ENCODE measurements at places on chromosomes 16 and 17. TPM values are rescaled to one million over a fixed set of nuclear protein-coding genes. Genes with fewer than 3 reads are reported as not detected.

GRCh38 chr16:50282010-50282538 is 15.7 kb downstream of the ADCY7 start:
- H3K4me3 ChIP-seq, result no peak overlapping the region
- no peaks in the 10 kb centered on the region for H3K36me3 ChIP-seq
- H3K27me3 ChIP-seq, result no peaks in the 10 kb centered on the region
- H3K4me1 ChIP-seq, result peaks cover 6% of the 10 kb centered on the region

Gene KRT31
- total RNA-seq, result not detected

GRCh38 chr17:11178581-11178980 is 62.4 kb upstream of the SHISA6 start:
- H3K4me1 ChIP-seq, result peaks cover 5% of the 10 kb centered on the region
- H3K27ac ChIP-seq, result no peak overlapping the region
- H3K36me3 ChIP-seq, result no peaks in the 10 kb centered on the region
- H3K4me3 ChIP-seq, result no peak overlapping the region
- H3K27me3 ChIP-seq, result no peaks in the 10 kb centered on the region

Gene AIPL1
- not detected for total RNA-seq

GRCh38 chr17:6753546-6753945 is 2.3 kb upstream of the XAF1 start:
- H3K36me3 ChIP-seq, result no peaks in the 10 kb centered on the region
- H3K27me3 ChIP-seq, result peaks cover 40% of the 10 kb centered on the region
- no peak for DNase-seq

GRCh38 chr17:78343543-78344201 is 16.2 kb downstream of the SOCS3 start:
- H3K4me1 ChIP-seq, result peaks cover 12% of the 10 kb centered on the region
- no peak overlapping the region for H3K27ac ChIP-seq
- H3K4me3 ChIP-seq, result no peak overlapping the region
- no peaks in the 10 kb centered on the region for H3K36me3 ChIP-seq
- no peak for DNase-seq

Gene SLC35G6
- total RNA-seq, result not detected

- H3K4me1 ChIP-seq, result peaks cover 10% of the 10 kb centered on the region
- no peaks in the 10 kb centered on the region for H3K27me3 ChIP-seq
- peak overlapping the region; percentile 20 for H3K4me3 ChIP-seq
- peak overlapping the region; percentile 64 for H3K27ac ChIP-seq
- DNase-seq, result no peak
Observed at GRCh38 chr16:57645691-57646387, 17.4 kb downstream of the ADGRG1 start.

DNA sequence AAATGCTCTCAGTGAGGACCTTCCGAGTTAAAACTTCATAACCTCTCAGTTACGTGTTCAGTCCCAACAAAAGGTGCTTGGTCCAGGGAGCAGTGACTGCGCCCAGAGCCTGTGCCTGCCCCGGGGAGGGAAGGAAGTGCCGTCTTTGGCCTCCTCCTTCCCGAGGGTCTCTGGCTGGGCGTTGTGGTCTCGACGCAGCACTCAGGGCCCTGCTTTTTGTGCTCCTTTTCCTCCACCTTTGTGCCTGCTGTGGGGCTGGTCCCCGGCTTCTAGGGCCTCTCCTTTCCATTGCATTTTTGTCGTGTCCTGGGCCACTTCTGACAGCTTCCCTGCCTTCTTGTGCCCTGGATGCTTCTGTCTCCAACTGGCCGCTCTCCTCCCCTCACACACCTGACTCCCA is 29.1 kb downstream of the CRAMP1 start:
- no peak overlapping the region for H3K27ac ChIP-seq
- DNase-seq, result no peak
- no peak overlapping the region for H3K4me3 ChIP-seq
- H3K27me3 ChIP-seq, result no peaks in the 10 kb centered on the region
- peaks cover 15% of the 10 kb centered on the region for H3K36me3 ChIP-seq

DNA sequence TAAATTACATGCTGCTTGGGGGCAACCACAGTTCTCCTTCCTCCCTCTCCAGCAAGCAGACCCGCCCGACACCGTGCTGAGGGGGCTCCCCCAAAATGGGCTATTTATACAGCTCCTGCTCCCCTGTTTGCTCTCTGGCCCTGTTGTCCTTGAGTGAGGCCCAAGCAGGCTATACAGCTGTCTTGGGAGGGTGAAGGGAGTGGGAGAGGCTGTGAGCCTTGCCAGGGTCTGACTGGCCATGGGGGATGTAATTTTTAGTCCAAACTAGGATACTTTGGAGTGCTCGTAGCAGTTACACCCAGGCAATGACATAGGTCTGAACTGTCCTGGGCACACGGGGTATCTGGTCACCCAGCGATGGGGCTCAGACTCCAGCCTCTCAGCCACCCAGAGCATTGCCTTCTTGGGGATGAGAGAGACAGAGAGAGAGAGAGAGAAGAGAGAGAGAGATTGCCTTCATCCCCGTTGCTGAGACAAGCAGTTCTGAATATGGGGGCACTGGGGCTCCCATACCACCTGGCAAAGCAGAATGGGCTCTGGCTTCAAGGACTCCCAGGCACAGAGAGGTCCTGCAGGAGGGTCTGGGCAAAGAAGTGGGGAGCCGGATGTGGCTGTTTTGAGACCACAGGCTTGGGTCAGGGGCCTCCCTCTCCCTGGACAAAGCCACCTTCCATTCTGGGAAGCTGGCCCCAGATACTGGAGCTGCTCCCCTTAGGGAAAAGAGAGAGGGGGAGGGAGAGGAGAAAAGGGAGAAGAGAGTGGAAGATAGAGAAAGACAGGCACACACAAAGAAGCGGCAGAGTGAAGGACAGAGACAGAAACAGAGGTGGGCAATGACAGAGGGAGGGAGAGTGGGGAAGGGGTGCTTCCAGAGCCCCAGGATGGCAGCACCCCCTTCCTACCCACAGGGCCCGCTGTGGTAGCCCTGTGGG is 10.7 kb upstream of the TMEM92 start:
- peak overlapping the region; percentile 69 for H3K27ac ChIP-seq
- H3K4me3 ChIP-seq, result no peak overlapping the region
- no peaks in the 10 kb centered on the region for H3K36me3 ChIP-seq

Gene CTRB2
- total RNA-seq, result not detected

DNA sequence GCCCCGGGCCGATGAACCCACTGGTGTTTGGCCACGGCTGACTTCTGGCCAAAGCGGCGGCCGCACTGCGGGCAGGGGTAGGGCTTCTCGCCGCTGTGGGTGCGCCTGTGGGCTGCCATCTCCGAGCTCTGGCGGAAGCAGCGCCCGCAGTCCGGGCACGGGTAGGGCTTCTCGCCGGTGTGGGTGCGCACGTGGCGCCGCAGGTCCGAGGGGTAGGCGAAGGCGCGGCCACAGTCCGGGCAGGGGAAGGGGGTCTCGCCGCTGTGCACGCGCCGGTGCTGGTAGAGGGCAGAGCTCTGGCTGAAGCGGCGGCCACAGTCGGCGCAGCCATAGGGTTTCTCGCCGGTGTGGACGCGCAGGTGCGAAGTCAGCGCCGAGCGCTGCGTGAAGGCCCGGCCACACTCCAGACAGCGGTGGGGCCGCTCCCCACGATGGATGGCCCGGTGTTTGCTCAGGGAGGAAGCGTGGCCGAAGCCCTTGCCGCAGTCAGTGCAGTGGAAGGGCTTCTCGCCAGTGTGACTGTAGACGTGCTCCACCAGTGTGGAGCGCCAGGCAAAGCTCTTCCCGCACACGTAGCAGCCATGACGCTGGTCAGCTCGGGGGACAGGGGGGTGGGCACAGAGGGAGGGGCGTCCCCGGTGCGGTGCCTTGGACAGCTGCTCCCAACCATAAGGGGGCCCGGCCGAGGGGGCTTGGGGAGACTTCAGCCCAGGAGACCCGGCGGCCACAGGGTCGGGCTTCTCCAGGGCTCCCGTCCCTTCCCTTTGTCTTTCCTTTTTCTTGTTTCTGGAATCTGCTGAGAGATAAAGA is 2.7 kb downstream of the ZNF764 start:
- H3K27me3 ChIP-seq, result no peaks in the 10 kb centered on the region
- peak overlapping the region; percentile 79 for H3K27ac ChIP-seq
- peak overlapping the region; percentile 82 for H3K4me3 ChIP-seq
- H3K36me3 ChIP-seq, result peaks cover 11% of the 10 kb centered on the region
- no peak for DNase-seq
- H3K4me1 ChIP-seq, result peaks cover 26% of the 10 kb centered on the region

Gene GAS2L2
- total RNA-seq, result not detected

- peak overlapping the region; percentile 24 for H3K27ac ChIP-seq
- H3K36me3 ChIP-seq, result no peaks in the 10 kb centered on the region
- no peaks in the 10 kb centered on the region for H3K4me1 ChIP-seq
Observed at GRCh38 chr16:20969386-20969785, 68.8 kb downstream of the LYRM1 start.

GRCh38 chr17:21194226-21194625 is 19.7 kb downstream of the TMEM11 start:
- H3K36me3 ChIP-seq, result peaks cover 29% of the 10 kb centered on the region
- no peaks in the 10 kb centered on the region for H3K27me3 ChIP-seq
- peaks cover 10% of the 10 kb centered on the region for H3K4me1 ChIP-seq
- no peak overlapping the region for H3K4me3 ChIP-seq
- no peak for DNase-seq

DNA sequence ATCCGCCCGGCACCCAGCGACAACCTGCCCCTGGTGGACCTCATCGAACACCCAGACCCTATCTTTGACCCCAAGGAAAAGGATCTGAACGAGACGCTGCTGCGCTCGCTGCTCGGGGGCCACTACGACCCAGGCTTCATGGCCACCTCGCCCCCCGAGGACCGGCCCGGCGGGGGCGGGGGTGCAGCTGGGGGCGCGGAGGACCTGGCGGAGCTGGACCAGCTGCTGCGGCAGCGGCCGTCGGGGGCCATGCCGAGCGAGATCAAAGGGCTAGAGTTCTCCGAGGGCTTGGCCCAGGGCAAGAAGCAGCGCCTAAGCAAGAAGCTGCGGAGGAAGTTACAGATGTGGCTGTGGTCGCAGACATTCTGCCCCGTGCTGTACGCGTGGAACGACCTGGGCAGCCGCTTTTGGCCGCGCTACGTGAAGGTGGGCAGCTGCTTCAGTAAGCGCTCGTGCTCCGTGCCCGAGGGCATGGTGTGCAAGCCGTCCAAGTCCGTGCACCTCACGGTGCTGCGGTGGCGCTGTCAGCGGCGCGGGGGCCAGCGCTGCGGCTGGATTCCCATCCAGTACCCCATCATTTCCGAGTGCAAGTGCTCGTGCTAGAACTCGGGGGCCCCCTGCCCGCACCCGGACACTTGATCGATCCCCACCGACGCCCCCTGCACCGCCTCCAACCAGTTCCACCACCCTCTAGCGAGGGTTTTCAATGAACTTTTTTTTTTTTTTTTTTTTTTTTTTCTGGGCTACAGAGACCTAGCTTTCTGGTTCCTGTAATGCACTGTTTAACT is 1.0 kb downstream of the NOG start:
- peaks cover 67% of the 10 kb centered on the region for H3K27me3 ChIP-seq
- no peak overlapping the region for H3K27ac ChIP-seq
- H3K4me1 ChIP-seq, result peaks cover 21% of the 10 kb centered on the region
- no peaks in the 10 kb centered on the region for H3K36me3 ChIP-seq

DNA sequence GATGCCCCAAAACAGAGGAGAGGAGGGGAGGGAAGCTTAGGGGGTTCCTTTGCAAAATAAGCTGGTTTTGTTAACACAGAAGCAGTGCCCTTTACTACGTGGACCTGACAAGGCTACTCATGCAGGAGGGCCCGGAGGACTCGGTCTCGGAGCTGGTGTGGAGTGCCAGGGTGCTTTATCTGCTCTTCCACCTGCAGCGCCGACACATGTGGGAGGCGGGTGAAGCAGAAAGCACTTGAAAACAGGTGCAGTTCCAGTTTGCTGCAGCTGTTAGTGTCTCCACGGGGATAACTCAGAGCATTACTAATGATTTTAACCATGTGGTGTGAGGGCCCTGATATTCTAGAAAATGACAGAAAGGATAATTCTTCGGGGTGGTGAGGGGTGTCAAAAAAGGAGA is 35.0 kb upstream of the MNT start:
- peaks cover 20% of the 10 kb centered on the region for H3K4me1 ChIP-seq
- peaks cover 23% of the 10 kb centered on the region for H3K36me3 ChIP-seq
- H3K27ac ChIP-seq, result peak overlapping the region; percentile 93
- H3K27me3 ChIP-seq, result no peaks in the 10 kb centered on the region
- no peak for DNase-seq

DNA sequence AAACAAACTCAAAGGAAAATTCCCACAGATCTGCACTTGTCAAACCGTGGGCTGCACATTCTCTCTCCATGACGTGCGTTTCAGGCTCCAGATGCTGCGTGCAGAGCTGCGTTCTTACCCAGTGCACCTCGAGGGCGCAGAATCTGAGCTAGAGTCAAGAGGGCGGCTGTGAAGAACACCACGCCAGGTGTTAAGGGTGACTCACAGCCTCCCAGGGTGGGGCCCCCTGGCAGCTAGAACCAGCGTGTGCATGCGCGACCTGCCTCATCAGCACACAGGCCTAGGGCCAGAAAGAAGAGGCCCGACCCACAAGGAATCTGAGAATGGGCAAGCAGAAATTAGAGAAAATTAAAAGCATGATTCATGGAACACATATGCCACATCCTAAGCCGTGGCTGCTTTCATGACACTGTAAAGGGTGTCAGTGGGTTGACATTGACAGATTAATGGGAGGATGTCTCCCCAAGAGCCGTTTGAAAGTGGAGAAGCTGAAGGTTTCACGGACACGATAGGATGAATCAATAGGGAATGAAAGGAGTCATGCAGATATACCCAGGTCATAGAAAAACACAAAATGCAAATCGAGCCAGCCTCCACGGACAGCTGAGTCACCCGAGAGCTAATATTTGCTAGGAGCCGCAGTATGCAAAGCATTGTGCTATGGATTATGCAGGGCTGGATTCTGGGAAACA is 29.0 kb downstream of the MARCHF10 start:
- peak; percentile 18 for DNase-seq
- H3K36me3 ChIP-seq, result no peaks in the 10 kb centered on the region
- H3K4me1 ChIP-seq, result peaks cover 16% of the 10 kb centered on the region
- peak overlapping the region; percentile 71 for H3K4me3 ChIP-seq

Gene NTN1
- total RNA-seq, result 17.4 TPM

Gene CCDC154
- 2.2 TPM for total RNA-seq

DNA sequence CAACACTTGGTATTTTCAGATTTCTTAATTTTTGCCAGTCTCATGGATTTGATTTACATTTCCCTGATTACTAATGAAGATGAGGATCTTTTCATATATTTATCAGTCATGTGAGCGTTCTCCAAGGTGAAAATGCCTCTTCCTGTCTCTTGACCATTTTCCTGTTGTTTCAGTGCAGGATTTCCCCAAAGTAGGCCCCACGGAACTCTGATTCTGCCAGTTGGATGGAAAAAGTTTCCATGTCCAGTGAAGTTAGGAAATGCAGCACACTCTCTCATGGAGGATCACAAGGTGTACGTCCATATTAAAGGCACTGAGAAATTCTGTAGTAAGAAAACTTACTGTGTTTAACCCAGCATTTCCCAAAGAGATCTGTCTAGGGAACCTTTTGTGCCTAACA is 16.5 kb upstream of the LIMD2 start:
- no peaks in the 10 kb centered on the region for H3K36me3 ChIP-seq
- H3K27me3 ChIP-seq, result no peaks in the 10 kb centered on the region
- peaks cover 4% of the 10 kb centered on the region for H3K4me1 ChIP-seq

GRCh38 chr16:82638095-82638798 is 11.5 kb downstream of the CDH13 start:
- no peak for DNase-seq
- H3K4me1 ChIP-seq, result peaks cover 28% of the 10 kb centered on the region

GRCh38 chr17:78933025-78933958 is 8.1 kb upstream of the TIMP2 start:
- no peaks in the 10 kb centered on the region for H3K36me3 ChIP-seq
- peaks cover 26% of the 10 kb centered on the region for H3K4me1 ChIP-seq
- H3K27me3 ChIP-seq, result no peaks in the 10 kb centered on the region

GRCh38 chr17:63735691-63736090 is 5.9 kb downstream of the STRADA start:
- peaks cover 3% of the 10 kb centered on the region for H3K4me1 ChIP-seq
- no peak for DNase-seq
- no peak overlapping the region for H3K27ac ChIP-seq
- H3K4me3 ChIP-seq, result no peak overlapping the region

- H3K27ac ChIP-seq, result no peak overlapping the region
- no peak for DNase-seq
- H3K36me3 ChIP-seq, result no peaks in the 10 kb centered on the region
- no peaks in the 10 kb centered on the region for H3K4me1 ChIP-seq
- H3K27me3 ChIP-seq, result peaks cover 55% of the 10 kb centered on the region
- no peak overlapping the region for H3K4me3 ChIP-seq
Observed at GRCh38 chr17:34633351-34633750, 54.0 kb downstream of the TMEM132E start.
